ENCODE measurements at places on chromosomes 6 and 20.

- no peak for DNase-seq
These were observed 89.4 kb downstream of the LINC00237 start for GRCh38 chr20:21016751-21017150.

DNA sequence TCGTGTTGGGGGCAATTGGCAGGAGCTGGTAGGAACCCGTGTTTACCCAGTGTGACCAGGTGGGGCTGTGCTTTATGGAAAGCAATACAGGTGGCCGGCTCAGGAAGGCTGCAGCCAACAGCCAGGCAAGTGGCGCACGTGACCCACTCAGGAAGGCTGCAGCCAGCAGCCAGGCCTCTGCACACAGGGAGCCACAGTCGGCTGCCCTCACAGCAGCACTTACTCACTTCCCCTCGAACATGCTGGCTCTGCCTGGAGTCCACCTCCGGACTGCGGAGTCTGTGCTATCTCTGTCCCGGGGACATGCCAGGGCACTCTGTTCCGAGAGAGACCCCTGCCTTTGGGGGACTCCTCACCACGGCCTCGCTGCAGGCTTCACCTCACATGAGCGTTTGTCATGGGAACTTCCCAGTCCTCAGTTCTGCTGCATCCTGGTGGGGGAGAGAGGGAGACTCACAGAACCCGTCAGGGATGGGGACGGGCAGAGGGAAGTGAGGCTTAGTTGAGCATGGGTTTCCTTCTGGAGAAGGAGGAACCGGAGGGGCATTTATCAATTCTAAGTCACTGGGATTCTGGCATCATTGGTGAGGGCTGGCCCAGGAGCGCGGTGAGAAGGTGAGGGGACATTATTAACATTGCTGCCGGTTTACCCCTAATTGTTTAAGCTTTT is 76.8 kb downstream of the TTLL2 start:
- DNase-seq: no peak

DNA sequence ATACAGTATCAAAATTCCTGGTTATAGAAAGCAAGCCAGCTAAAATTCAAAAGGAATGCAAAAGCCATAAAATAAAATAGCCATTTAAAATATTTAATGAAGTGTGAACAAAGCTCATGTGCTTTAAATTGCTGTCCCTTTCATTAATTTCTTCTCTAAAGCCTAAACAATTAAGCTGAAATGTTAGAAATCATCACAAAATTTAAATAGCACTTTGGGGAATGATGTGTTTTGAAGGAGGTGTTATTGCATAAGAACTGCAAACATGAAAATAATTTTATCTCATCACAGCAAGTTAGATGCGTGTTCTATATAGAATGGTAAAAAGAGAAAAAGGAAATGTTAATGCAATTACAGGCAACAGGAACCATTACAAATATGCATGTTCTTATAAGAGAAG is 111.0 kb downstream of the RIMS1 start:
- DNase-seq: no peak

GRCh38 chr20:10663756-10664155 is 10.0 kb downstream of the JAG1 start:
- no peak for DNase-seq

GRCh38 chr6:11497881-11498280 is 39.7 kb upstream of the TMEM170B start:
- DNase-seq: no peak

DNA sequence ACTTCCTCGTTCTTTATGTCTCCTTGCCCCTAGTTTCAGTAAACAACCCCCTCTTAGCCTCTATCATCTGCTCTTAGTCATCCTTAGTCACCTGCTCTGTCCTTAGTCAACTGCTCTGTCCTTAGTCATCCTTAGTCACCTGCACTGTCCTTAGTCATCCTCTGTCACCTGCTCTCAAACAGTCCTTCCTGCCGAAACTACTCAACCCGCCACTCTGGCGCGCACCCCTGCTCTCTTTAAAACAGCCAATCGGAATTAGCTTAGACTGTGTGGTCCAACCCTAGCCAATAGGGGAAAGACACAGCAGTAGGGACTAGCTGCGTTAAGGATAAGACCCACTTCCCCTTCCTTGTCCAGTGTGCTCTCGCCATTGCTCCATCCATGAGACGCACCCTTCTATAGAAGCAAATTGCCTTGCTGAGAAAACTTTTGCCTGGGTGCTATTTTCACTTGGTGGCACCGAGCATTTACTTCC is 73.9 kb downstream of the BACH2 start:
- DNase-seq: no peak

GRCh38 chr20:42906120-42906519 is 283.6 kb downstream of the PTPRT start:
- DNase-seq: no peak
